Mesothelial cell of epicardium (in vitro differentiated cells): ENCODE measurements at places on chromosomes 7 and 10.
A peak's percentile ranks its signal among the peaks of the same experiment; 100 is the strongest.

DNA sequence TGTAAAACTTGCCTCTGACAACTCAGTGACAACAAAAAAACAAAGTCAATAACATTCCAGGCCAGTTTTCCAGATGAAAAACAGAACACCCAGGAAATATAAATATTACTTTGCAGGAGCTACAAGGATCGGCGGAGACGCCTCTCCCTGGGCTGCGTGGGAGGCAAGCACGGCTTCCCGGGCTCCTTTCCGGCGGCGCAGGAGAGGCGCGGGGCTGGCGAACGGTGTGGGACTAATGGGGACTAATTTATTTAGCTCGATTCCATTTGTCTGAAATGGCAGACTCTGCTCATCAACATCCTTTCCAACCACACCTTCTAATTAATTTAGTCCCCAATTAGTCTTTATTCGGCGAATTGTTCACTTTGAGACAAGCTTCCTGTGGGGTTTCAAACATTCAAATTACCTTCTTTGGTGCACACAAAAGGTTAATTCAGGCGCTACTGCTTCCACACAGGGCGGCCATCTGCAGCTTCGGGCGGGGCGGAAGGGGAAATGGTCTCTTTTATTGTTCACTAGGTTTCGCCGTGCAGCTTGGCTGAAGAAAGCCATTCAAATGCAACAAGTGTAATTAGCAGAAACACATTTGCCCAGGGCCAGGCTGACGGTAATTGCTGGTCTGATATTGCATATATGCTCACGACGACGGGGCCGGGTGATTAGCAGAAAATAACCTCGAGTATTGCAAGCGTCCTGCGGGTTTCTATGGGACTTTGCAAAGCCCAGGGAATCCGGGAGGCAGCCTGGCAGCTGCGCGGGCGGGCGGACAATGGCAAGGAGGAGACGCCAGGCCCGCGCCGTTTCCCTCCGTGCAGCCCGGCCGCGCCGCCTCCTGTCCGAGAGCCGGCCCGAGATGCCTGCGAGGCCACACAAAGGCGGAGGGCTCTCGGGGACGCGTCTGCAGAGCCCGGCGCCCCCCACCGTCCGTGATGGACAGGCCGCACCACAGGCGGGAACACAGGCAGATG is 270.1 kb downstream of the PTPRN2 start:
- DNase-seq = no peak

DNA sequence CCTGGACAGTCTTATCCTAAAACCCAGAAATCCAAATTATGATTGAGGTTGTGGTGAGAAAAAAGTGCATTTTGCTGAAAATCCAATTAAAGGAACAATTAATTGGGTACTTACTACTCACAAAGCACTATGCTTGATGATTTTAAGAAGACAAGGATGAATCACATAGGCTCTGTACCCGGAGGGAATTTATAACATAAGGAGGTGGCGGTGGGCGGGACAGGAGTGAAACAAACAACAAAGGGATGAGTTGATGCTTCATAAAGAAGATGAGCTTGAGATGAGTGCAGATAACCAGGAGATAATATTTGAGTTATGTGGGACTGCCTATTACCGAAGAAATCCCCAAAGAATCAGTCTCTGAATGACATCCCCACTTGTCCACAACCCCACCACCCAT is 171.1 kb upstream of the FZD8 start:
- no peak for DNase-seq

GRCh38 chr10:80460399-80461207 is 6.5 kb downstream of the TSPAN14 start:
- peak; percentile 82 for DNase-seq

GRCh38 chr10:122551450-122551849 is 9.1 kb upstream of the DMBT1 start:
- no peak for DNase-seq

- DNase-seq = no peak
Observed at GRCh38 chr7:75842836-75843446, 29.3 kb upstream of the CCL24 start.

GRCh38 chr7:106635411-106635810 is 25.5 kb downstream of the CCDC71L start:
- DNase-seq = no peak

DNA sequence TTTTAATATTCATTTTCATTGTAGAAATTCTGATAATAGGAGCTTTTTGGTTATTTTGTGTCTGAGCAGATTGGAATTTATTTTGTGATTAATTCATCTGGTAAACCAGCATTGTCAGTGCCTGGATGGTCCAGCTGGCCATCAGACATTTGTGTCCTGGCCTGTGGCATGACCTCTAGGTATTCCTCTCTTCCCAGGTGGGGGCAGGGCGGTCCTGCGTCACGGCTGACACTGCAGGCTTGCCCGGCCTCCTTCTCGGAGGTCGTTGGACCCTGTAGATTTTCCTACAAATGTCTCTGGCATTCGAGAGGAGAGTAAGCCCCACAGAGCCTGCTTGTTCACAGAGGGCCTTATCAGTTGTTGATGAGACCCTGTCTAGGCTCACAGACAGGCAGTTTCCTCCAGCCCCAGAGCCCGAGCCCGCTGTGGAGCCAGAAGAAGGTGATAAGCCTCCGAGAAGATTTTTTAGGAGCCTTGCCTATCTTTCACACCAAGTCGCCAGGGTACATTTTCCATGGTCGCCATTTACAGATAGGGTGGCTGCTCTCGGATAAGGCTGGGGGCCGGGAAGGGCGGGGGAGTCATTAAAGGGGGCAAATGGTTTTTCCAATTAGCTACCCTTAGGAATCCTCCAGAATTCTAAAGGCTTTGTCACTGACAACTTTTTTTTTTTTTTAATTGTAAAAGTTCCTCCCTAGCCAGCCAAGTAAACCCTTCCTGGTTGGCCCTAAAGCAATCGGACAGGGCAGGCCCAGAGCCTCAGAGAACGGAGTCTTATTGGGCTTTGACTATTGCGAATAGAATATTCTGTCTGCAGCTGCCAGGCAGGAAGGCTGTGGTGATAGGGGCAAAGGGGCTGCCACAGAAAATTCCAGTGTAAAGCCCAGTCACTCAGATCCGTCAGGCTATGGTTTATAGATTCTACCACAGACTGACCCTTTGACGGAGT is 78.1 kb upstream of the TBX20 start:
- no peak for DNase-seq
